ENCODE measurements at places on chromosomes 1 and 21.
A peak's percentile ranks its signal among the peaks of the same experiment; 100 is the strongest.

GRCh38 chr1:173020138-173020750 lies 30.5 kb downstream of the TNFSF18 start:
- DNase-seq, result no peak

DNA sequence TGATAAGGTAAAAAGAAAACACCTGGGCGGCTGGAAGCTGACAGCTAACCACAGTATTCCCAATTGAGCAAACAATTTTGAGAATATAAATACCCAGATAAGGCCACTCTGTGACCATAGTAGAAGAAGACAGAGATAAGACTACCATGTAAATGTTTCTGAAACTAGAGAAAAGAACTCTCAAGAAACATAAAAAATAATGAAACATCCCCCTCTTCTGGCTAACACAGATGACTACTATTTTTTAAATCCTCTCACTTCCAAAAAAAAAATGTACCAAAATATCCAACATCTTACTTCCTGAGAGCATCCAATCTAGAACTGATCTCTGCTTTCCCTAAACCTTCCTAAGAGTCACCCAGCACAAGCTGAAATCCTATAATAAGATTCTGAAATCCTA lies 125.9 kb downstream of the HFM1 start:
- no peak for DNase-seq

DNA sequence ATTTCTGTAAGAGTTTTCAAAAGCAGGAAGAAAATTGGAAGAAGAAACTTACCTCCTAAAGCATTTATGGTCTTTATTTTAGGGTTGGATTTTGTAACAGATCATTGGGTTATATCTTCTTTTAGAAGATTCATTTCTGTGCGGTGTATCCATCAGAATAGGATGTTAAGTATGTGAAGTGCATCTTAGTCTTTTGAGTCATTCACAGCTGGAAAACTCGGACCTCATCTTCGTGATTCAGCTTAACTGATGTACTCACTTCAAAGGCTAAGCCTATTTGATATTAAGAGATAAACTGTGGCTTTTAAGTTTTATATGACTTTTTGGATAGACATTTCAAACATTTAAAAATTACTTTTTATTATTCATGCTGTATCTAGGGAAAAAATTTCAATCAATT lies 56.3 kb downstream of the GIPC2 start:
- peak; percentile 27 for DNase-seq

- no peak for DNase-seq
Measured at GRCh38 chr1:215825056-215825455, 258.0 kb downstream of the KCTD3 start.

GRCh38 chr1:212470059-212470458 lies 37.3 kb downstream of the NENF start:
- peak; percentile 58 for DNase-seq

DNA sequence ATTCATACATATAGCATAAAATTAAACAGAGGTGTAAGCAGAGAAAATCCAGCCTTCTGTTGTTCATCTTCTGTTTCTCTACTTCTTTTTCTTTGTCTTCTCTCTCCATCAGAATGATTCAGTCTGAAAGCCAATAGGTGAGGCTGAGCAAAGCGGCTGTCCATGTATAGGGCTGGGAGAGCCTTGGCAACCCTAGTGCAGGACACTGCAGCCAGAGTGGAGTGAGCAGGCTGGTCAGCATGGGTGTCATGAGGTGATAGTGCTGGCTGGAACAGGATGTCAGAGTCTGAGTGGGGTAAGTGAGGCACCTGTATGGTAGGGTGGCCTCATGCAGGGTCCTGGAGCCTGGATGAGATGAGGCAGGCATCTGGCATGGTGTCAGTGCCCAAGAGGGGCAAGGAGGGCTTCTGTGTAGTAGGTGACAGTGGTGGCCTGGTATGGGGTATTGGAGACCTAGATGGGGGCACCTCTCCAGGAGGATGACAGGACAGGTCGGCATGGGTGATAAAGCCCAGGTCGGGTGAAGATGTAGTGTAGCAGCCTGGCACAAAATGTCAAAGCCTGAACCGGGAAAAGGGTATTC lies 45.5 kb upstream of the GTF2B start:
- DNase-seq, result no peak

DNA sequence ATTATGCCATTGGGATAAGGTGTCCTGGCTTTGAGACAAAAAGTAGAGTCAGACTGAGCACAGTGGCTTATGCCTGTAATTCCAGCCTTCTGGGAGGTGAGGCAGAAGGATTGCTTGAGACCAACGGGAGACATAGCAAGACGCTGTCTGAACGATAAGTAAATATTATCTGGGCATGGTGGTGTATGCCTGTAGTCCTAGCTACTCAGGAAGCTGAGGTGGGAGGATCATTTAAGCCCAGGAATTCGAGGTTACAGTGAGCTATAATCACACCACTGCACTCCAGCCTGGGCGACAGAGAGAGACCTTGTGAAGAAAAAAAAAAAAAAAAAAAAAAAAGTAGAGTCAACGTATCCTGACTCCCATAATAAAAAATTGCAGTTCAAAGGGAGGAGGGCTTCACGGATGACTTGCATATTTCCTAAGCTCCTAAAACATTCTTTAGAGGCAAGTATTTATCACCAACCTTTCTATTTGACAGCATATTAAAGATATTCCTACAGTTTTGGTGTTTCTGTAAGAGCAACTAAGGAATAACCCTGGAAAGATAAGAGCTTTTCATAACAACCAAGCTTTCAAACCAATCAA lies 141.2 kb downstream of the SLC44A5 start:
- no peak for DNase-seq

GRCh38 chr1:19254416-19254815 lies 2.8 kb downstream of the MRTO4 start:
- DNase-seq, result no peak

GRCh38 chr1:59986516-59987310 lies 60.1 kb upstream of the CYP2J2 start:
- DNase-seq, result no peak

- no peak for DNase-seq
Measured at GRCh38 chr21:38824124-38824822, 18.5 kb downstream of the ETS2 start.

GRCh38 chr1:44559330-44559729 lies 115.0 kb downstream of the TMEM53 start:
- no peak for DNase-seq

DNA sequence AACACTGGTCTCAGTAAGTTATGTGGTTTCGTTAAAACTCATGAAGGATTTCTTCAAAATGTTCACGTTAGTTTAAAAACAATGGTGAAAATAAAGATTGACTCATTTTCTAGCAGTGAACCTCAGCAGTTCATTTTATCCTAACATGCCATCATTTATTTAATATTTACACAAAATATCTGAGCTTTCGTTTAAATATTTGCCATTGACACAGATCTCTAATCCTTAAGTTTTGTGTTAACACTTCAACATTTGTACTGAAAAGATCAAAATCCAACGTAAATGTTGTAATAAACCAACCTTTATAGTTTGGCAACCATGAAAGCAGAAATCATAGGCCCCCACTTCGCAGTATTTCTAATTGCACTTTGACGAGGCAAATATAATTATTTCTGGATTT lies 1129.5 kb downstream of the PLA2G4A start:
- DNase-seq, result no peak

DNA sequence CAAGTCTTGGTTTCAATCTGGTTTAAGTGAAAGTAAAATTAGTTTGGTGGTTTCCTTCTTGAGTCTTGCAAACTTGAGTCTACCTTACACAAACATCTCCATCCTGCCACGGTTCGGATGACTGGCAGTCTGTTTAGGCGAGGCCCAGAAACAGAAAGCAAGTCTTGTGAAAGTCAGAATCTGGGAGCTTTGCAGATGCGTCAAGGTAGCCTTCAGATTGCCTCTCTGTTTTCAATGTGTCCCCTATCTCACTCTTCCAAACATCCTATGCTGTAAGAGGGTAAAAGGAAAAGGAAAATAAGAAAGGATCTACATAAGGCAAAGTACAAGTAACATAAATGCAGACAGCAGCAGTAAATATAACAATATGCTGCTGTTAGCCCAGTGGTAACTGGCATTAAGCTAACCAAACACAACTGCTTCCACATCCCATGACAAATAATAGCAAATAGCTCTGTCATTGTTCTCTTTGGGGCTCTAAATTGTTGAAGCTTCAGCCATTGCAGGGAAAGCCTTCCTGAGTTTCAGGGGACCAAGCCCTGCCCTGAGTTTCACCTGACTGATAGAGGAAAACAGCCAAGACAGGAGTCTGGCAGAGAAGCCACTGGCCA lies 26.2 kb upstream of the C1orf105 start:
- DNase-seq, result no peak

DNA sequence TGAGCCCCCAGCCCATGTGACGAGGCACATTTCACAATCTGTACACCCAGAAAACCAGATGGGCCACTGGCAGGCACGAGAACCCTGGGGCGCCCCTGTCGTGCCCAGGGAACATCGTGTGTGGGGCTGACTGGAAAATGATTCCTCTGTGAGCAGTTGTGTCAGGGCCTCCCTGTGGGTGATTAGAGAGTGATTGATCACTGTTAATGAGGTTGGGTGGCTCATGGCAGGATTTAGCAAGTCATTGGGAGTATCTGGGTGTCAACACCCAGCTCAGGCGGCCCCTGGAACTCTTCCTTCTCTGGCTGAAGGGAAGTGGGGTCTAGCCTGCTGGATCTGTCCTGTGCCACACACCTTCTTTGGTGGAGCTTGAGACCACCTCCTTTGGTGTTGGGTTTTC lies 5.7 kb downstream of the GRHL3 start:
- DNase-seq, result no peak

- DNase-seq, result no peak
Measured at GRCh38 chr1:230220907-230221306, 153.9 kb downstream of the GALNT2 start.

GRCh38 chr1:13702425-13703127 lies 2.6 kb downstream of the PRDM2 start:
- no peak for DNase-seq

DNA sequence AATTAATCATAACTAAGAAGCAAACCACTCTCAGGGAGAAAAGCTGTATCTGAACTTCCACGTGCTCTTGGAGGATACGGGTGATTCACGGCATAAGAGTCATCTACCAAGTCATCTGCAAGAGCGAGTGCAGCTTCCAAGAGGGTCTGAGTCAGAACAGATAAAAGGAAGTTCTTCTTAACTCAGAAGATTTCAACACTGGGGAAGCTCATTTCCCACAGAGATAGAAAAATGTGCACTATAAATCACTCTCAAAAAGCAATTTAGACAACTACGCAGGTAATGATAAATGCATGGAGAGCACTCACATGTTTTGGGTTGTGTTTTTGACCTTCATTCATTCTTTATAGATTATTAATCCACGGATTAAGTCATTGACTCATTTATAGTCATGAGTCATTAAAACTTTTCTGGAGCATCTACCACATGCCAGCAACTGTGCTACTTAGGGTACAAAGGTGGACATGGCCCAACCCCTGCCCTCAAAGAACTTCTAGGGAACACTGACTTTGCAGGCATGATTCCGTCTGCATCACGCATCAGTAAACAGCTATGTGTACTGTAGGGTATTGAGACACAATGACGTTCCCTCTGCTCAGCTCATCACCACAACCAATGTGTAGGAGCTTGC lies 20.8 kb downstream of the KCNJ15 start:
- DNase-seq, result peak; percentile 22

- DNase-seq, result no peak
Measured at GRCh38 chr1:117970252-117970651, 40.7 kb downstream of the WDR3 start.

DNA sequence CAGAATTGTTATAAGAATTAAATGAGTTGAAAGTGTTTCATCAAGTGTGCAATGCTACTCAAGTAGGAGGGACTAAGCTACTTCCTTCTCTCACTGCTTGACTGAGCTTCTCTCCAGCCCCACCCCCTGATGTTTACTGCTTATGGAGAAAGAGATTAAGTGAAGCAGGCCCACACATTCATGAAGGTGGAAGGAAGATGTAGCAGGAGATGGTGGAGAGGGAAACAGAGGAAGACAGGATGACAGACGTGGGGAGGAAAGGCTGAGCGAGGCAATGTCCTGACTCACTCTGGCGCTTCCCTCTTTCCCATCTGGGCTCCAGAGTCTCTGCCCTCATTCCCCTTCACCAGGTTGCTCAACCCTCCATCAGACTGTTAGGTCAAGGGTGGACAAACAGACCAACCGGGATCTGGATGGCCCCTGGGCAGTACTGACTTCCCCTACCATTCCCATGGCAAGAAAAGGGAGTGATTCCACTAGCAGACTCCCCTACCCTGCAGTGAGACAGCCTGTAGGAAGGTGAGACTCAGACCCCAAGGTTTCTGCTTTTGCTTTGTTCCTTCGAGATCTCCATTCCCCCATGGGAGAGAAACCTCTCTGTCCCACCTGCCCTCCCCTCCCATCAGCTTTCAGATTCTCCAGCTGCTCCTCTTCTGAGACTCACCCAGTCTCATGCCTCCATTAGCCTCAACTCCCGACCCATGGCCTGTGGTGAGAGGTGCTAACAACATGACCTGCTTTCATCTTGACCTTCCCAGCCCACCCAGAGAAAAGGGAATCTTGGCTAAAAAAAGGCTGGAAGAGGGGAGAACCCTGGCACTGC lies 3.1 kb upstream of the ARHGEF2 start:
- DNase-seq, result peak; percentile 69

- DNase-seq, result no peak
Measured at GRCh38 chr1:187961895-187962294, 1133.1 kb downstream of the PLA2G4A start.

DNA sequence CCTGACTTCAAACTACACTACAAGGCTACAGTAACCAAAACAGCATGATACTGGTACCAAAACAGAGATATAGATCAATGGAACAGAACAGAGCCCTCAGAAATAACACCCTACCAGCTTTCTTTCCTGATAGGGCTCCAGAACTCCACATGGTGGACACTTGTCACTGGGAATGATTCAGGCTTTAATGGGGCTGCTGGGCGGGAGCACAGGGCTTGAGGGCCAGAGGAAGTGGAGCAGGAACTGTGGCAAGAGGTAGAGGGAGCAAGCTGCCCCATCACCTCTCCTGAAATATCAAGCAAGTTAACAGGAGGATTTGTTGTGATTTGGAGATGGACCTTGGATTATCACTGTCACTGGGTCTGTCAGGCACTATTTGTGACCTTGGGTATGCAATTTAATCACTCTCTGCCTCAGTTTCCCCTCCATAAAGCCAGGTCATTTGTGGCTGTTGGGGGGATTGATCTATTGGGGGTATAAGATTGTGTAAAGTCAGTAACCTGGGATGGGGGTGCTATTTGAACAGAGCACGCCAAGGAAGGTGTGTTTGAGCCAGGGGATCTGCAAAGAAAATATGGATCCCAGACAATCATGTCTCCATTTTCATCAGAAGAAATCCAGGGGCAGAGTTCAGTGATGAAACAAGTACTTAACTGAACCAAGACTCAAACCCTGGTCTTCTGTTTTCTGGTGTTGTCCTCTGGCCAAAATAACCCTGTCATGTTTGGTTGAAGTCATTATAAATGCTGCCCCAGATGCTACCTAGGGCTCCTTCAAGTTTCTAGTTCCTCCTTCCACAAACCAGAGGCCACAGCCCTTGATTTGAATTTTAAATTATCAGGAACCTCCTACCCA lies 25.2 kb downstream of the ETS2 start:
- no peak for DNase-seq

DNA sequence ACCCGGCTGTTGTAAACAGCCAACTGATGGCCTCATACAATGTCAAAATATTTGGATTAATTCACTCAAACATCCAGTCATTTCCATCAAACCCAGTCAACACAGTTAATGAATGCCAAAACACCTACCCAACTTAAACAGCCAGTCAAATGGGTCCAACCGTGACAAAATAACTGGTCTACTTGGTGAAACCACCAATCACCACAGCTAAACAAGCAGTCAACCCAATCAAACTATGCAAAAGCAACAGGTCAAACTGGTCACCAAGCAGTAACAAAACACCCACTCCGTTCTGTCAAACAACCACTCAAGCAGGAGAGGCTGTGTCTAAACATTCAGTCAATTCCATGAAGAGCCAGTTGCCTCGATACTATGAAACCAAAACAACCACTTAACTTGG lies 119.2 kb downstream of the FOXD2 start:
- no peak for DNase-seq

All from pulmonary artery endothelial cell (primary cell).